ENCODE measurements at places on chromosomes 5 and 9.

GRCh38 chr5:39053189-39053588, 21.0 kb downstream of the RICTOR start:
- no peak for DNase-seq

- DNase-seq: no peak
These were observed 120.9 kb downstream of the ADAMTSL1 start for GRCh38 chr9:18594837-18595236.

DNA sequence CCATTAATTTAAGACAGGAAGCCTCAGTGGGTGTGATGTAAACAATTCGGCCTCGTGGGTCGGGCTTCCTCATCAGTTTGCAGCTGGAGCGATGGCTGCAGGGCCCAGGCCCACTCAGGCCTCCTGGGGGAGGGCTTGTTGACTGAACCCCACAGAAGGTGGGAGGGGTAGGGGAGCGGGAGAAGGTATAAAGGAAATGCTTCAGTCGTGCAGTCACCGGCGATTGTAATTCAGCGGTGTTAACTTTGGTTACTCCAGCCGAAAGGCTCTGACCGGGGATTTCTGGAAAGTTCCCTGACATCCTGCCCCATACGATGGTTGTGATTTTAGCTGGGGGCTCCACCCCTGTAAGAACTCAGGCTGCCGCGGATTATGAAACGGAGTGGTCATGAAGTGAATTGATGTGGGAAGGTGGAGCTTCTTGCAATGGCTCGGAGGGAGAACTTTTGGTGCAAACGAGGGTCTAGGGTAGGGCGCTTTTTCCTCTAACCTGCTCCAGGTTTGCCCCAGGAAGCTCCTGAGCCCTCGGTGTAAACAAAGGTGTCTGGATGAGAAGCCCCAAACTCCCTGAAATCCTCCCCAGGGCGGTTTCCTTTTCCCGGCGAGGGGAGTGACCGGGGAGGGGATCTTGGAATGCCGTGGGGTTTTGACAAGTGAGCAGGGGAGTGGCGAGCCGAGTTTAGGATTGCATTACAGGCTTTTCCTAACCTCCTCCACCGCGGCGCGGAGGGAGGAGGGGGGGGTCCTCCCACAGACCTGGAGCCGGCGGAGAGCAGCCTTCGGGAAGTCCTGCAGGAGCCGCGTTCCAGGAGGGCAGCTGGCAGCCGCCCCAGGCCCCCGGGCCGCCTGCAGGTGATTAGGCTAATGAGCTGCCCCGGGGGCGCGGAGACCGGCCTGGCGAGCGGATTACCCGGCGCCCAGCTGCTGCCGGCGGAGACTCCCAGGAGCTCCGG, 215.5 kb downstream of the PDZD2 start:
- no peak for DNase-seq

DNA sequence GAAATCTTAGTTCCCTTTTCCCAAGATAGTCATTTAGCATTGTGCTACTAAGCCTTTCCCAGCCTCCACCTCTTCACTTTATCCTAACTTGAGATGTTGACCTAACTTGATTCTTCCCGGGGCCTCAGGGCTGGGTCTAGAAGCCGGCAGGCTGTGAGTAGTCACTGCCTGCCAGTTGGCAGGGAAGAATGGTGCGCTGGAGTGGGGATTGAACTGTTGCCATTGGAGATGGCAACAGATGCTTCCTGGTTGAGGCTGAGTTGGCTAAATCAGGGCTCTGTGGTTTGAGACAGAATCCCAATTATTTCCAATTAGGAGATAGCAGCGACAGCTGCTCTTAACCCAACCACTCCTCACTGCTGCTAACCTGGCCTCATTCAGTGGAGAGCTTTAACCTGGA, 343.1 kb downstream of the BRINP1 start:
- DNase-seq: no peak

DNA sequence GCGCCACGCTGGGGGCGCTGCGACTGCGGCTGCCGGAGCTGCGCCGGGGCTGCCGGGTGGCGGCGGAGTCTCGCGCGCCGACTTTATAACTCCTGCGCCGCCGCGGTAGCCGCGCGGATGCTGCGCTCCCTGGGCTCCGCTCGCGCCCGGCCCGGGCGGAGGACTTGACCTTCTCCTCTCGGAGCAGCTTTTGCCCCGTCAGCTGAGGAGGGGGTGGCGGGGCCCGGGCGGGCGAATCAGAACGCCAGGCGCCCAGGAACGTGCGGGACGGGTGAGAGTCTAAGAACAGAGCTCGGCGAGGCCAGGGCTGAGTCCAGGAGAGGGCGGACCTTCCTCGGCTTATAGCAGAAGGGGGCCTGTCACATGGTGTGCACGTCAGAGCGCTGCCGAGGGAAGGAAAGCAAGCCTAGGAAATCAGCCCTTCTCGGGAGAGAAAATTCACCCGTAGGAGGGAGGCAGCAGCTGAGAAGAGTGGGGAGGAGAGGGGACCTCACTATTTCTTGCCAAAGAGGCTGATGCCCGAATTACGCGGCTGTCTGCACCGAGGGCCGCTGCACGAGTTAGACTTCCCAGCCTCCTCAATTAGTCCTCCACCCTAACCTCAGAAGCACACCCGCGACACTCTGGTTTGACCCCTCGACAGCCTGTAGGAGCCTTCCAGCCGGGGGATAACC, at the start of gene FOXD1:
Gene FOXD1, minus strand, starts transcription at position 315 of the 674 bp plus-strand sequence. CDS start 415 bp downstream, outside the sequence.
- no peak for DNase-seq
